ENCODE measurements at places on chromosomes 6 and 20. TPM values are rescaled to one million over a fixed set of nuclear protein-coding genes. Genes with fewer than 3 reads are reported as not detected.

GRCh38 chr6:134183844-134184243 is 131.4 kb upstream of the SLC2A12 start:
- no peak overlapping the region for H3K4me3 ChIP-seq
- no peak overlapping the region for H3K27ac ChIP-seq
- no peaks in the 10 kb centered on the region for H3K27me3 ChIP-seq
- H3K4me1 ChIP-seq: peaks cover 4% of the 10 kb centered on the region
- H3K36me3 ChIP-seq: no peaks in the 10 kb centered on the region

DNA sequence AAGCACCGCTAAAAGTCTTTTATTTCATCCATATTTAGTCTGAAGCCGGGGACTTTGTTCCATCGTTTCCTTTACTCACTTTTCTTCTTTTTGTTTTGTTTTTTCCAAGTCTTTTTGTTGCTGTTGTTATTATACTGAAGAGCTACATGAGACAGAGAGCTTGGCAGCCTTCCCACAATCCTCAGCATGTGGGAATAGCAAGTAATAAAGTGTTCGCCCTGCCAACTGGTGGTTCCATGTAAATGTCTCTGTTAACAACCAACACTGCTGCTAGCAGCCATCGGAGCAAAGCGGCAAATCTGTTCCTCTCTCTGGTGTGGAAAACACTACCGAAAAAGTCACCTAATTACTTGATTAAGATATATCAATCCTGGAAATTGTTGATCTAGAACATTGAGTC is 437.8 kb upstream of the ID4 start:
- no peaks in the 10 kb centered on the region for H3K27me3 ChIP-seq
- no peak overlapping the region for H3K27ac ChIP-seq
- H3K36me3 ChIP-seq: no peaks in the 10 kb centered on the region
- H3K4me1 ChIP-seq: no peaks in the 10 kb centered on the region
- no peak for DNase-seq
- no peak overlapping the region for H3K4me3 ChIP-seq

- DNase-seq: no peak
- peaks cover 7% of the 10 kb centered on the region for H3K4me1 ChIP-seq
- H3K27ac ChIP-seq: no peak overlapping the region
- H3K36me3 ChIP-seq: peaks cover 7% of the 10 kb centered on the region
- no peak overlapping the region for H3K4me3 ChIP-seq
- H3K27me3 ChIP-seq: no peaks in the 10 kb centered on the region
Observed at GRCh38 chr6:127262896-127263295, 3.8 kb upstream of the RNF146 start.

DNA sequence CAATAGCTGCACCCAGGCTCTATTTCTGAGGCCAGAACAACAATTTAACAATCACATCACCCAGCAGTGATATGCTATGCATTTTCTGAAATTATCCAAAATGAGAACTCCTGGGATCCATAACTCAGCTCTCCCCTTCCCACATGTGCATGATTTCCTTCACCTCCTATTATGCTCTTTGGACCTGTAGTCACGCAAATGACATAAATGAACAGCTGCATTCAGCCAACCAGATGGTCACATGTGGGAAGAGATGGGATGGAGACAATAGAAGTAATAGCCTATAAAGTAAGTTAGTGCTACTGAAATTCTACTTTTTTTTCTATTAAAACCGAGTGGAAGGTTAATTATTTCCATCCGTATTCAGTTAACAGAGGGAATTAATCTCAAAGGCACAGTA is 662.1 kb upstream of the ID4 start:
- H3K4me1 ChIP-seq: no peaks in the 10 kb centered on the region
- no peaks in the 10 kb centered on the region for H3K36me3 ChIP-seq
- no peak for DNase-seq

DNA sequence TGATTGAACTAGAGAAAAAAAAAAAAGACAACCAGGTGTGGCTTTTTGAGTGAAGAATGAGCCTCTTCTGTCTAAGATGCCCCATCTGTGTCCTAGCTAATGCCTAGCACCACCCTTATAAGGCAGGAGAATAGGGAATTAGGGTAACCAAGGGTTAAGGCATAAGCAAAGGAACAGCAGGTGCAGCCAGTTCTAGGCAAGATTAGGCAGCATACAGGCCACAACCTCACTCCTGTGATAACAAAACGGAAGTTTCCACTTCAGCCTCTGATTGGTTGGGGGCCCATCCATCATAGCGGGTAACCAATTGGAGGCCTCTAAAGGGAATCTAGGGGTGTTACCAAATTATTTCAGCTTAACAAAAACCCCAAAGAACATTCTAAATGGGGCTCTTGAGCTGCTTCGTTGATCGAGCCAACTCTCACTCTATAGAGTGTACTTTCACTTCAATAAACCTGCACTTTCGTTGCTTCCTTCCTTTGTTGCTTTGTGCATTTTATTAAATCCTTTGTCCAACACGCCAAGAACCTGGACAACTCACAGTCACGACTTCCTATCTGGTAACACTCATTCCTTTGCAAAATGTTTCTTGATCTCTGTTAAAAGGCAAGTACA is 61.9 kb upstream of the TAGAP start:
- peak overlapping the region; percentile 77 for H3K27ac ChIP-seq
- H3K36me3 ChIP-seq: no peaks in the 10 kb centered on the region
- peaks cover 85% of the 10 kb centered on the region for H3K4me1 ChIP-seq
- peak; percentile 92 for DNase-seq
- H3K4me3 ChIP-seq: peak overlapping the region; percentile 82

The BHLHE23 gene
- total RNA-seq: not detected

The VSX1 gene
- 0.12 TPM for total RNA-seq

The SLC16A10 gene
- 6.5 TPM for total RNA-seq

The GGT7 gene
- total RNA-seq: 20.8 TPM

Measured in activated T-cell treated with anti-CD3 and anti-CD28 coated beads, Interleukin-2, amount 50 U/mL, for 72 hours (primary cell).